H4 (cell line): ENCODE measurements at places on chromosomes 6 and 20.
A peak's percentile ranks its signal among the peaks of the same experiment; 100 is the strongest.

GRCh38 chr6:54076159-54076789 is 35.0 kb upstream of the MLIP start:
- no peak for DNase-seq

- DNase-seq = no peak
These were observed 24.1 kb downstream of the IL17A start for GRCh38 chr6:52210227-52210626.

- no peak for DNase-seq
These were observed 53.0 kb downstream of the MYH7B start for GRCh38 chr20:35008411-35009342.

GRCh38 chr6:34147906-34148630 is 2.2 kb upstream of the GRM4 start:
- no peak for DNase-seq

DNA sequence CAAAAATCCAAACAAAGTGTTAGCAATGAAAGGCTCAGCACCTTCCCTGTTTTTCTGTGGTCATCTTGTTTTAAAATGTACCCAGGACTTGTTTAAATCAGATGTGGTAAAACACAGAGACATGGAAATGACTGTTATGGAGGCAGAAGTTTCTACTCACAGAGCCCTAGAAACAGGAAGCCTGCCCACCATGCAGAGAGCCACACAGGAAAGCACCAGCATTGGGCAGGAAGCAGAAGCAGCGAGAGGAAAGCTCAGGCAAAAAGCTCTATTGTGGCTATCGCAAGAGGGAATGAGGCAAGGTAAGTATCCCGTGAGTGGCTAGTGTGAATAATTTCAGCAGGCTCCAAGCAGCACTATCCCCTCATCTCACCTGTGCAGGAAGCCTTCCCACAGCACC is 42.8 kb downstream of the GPR6 start:
- DNase-seq = no peak

GRCh38 chr20:49381558-49382493 is 100.6 kb downstream of the KCNB1 start:
- peak; percentile 50 for DNase-seq
